ENCODE measurements at places on chromosomes 7 and 10. TPM values are rescaled to one million over a fixed set of nuclear protein-coding genes. Genes with fewer than 3 reads are reported as not detected.

The SEMA3A gene
- total RNA-seq = 60.8 TPM

The SORCS1 gene
- under 0.01 TPM for total RNA-seq

DNA sequence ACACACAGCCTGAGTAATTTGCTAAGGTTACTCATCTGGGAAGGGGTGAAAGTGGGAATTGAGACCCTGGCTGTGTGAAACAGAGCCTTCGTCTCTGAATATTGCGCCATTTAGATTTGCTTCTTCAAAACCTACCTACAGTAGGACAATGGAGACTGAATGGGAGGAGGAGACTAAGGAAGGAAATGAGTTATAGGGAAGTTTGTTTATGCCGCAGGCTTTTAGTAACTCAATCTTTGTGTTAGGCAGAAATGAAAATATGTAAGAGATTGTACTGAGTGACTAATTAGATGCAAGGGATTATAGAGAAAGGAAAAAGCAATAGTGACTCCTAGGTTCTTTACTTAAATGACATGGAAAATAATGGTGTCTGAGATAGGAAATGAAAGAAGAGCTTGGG lies 80.2 kb downstream of the KCND2 start:
- H3K27ac ChIP-seq = no peak overlapping the region
- no peaks in the 10 kb centered on the region for H3K4me1 ChIP-seq
- no peaks in the 10 kb centered on the region for H3K27me3 ChIP-seq
- no peaks in the 10 kb centered on the region for H3K36me3 ChIP-seq
- DNase-seq = no peak
- no peak overlapping the region for H3K4me3 ChIP-seq

DNA sequence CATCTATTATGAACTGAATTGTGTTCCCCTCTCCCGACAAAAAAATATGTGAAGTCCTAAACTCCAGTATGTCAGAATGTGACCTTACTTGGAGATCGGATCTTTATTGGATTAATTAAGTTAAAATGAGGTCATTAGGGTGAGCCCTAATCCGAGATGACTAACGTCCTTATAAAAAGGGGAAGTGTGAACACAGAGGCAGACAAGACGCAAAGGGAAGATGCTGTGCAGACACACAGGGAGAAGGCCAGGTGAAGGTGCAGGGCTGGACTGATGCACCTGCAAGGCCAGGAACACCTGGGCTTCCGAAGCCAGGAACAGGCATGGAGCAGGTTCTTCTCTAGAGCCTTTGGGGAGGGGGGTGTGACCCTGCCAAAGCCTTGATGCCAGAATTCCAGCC lies 187.8 kb downstream of the PARD3 start:
- H3K4me1 ChIP-seq = peaks cover 9% of the 10 kb centered on the region
- no peak overlapping the region for H3K27ac ChIP-seq
- H3K27me3 ChIP-seq = no peaks in the 10 kb centered on the region
- H3K4me3 ChIP-seq = no peak overlapping the region
- no peak for DNase-seq

GRCh38 chr10:110651044-110651958 lies 7.2 kb downstream of the RBM20 start:
- H3K4me1 ChIP-seq = no peaks in the 10 kb centered on the region
- no peak overlapping the region for H3K4me3 ChIP-seq
- DNase-seq = peak; percentile 84
- no peaks in the 10 kb centered on the region for H3K36me3 ChIP-seq

- H3K27ac ChIP-seq = no peak overlapping the region
- H3K4me3 ChIP-seq = no peak overlapping the region
- no peaks in the 10 kb centered on the region for H3K36me3 ChIP-seq
- no peak for DNase-seq
- no peaks in the 10 kb centered on the region for H3K27me3 ChIP-seq
- H3K4me1 ChIP-seq = no peaks in the 10 kb centered on the region
These were observed 183.4 kb downstream of the PTPRN2 start for GRCh38 chr7:158404031-158404761.

DNA sequence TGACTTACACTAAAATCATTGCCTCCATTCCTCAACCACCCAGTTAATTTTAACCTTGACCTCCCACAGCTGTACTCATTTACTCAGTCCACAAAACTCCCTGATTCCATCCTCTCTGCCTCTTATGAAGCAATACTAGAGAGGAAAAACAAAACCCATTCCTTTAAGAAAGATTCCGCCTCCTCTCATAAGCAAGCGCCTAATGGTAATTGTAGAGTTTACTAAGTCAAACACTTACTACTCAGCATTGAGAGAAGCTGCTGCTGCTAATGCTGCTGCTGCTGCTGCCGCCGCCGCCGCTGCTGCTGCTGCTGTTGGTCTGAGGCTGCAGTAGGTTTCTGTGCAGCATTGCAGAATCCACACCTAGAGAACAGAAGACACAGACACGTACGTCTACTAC lies 2.1 kb upstream of the ADD3 start:
- H3K4me1 ChIP-seq = peaks cover 4% of the 10 kb centered on the region
- H3K27me3 ChIP-seq = no peaks in the 10 kb centered on the region
- peak overlapping the region; percentile 89 for H3K27ac ChIP-seq

DNA sequence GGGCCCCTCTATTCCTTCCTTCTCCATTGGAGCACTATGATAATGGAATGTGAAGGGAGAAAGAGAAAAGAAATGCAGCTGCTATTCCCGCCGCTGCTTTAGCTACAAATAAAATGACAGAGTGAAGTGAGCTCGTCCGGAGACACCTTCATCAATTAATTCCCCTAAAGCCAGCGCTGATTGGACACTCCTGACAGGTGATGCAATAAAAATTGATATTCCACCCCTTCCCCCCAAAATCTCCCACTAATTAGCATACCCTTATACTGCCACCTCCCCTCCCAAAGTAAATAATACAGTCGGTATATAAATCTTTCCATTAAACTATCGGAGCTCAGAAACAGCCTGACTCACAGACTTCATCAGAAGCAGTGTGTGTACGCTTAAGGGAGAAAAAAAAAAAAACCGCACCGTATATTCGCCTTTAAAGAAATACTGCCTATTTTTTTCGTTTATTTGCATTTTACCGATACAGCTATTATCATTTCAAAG lies 7.3 kb downstream of the SKIDA1 start:
- H3K27me3 ChIP-seq = no peaks in the 10 kb centered on the region
- no peaks in the 10 kb centered on the region for H3K36me3 ChIP-seq
- H3K4me3 ChIP-seq = peak overlapping the region; percentile 64

DNA sequence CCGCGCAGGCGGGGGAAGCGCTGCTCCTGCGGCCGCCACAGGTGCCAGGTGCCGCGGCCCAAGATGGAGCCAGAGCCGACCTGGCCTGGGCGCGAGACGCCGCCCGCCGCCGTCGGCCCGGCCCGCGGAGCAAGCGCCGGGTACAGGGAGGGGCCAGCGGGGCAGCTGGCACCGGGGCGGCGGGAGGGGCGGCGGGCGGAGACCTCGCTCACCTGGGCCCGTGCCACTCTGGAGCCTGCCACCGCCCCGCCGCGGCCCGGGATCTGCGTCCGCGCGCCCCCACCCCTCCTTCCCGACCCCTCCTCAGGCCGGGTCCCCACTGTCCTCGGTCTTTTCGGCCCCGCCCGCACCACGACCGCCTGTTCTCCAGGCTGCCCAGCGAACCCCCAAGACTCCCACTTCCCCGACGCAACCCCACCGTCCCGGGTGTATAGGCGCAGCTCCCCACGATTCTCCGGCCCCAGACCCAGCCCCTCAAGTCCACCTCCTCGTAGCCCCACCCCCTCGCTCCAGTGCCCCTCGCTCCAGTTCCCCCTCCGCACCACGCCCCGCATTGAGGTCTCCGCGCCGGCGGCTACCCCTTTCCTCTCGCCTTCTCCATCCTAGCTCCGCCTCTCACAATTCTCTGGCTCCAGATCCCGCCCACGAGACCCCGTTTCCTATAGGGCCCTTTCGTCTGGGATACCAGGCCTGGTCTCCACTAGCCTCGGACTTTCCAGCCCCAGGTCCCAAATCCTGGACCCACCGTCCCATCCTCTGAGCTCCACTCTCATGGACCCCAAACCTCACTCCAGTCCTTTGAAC lies at the start of gene GPRIN2:
Gene GPRIN2, minus strand, starts transcription at position 144 of the 804 bp plus-strand sequence. CDS start 5,922 bp downstream, outside the sequence.
- peaks cover 66% of the 10 kb centered on the region for H3K27me3 ChIP-seq
- no peaks in the 10 kb centered on the region for H3K4me1 ChIP-seq
- no peak within 1 kb of the TSS for H3K27ac ChIP-seq

GRCh38 chr7:94483843-94484242 lies 25.8 kb upstream of the CASD1 start:
- H3K36me3 ChIP-seq = no peaks in the 10 kb centered on the region
- no peak for DNase-seq

DNA sequence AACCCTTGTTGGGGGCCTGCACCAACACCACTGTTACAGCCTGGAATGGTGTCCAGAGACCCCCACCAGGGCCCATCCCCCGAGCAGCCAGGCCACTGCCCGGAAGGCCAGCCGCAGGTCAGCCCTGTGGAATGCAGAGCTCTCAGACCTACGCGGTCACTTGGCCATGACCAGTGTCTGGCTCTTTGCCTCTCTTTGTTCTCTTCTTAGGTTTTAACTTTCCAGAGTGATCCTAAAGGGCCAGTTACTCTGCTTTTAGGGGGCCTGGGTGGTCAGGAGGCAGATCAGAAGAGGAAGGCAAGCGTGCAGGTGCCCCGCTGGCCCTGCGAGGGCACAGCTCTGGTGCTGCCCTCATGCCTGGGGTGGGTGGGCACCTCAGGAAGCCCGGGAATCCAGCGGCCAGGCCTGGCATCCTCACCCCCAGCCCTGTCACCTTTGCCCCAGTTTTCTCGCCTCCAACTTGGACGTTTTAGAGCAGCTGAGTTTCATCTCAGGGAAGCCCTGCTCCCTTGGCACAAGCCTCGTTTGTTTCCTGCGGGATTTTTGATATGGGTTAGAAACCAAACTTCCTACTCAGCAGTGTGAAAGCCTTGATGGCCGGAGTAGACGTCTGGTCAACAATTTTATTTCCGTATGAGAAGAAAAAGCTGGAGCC lies 62.5 kb upstream of the CHST15 start:
- H3K27ac ChIP-seq = peak overlapping the region; percentile 43
- no peaks in the 10 kb centered on the region for H3K27me3 ChIP-seq
- H3K36me3 ChIP-seq = no peaks in the 10 kb centered on the region
- H3K4me3 ChIP-seq = no peak overlapping the region
- peaks cover 11% of the 10 kb centered on the region for H3K4me1 ChIP-seq

- H3K4me3 ChIP-seq = no peak overlapping the region
- H3K27me3 ChIP-seq = no peaks in the 10 kb centered on the region
- H3K36me3 ChIP-seq = no peaks in the 10 kb centered on the region
- no peak for DNase-seq
- no peaks in the 10 kb centered on the region for H3K4me1 ChIP-seq
- H3K27ac ChIP-seq = no peak overlapping the region
These were observed 82.0 kb downstream of the RNF133 start for GRCh38 chr7:122616951-122617350.

- H3K27ac ChIP-seq = peak overlapping the region; percentile 73
- no peak overlapping the region for H3K4me3 ChIP-seq
- H3K27me3 ChIP-seq = no peaks in the 10 kb centered on the region
- H3K36me3 ChIP-seq = no peaks in the 10 kb centered on the region
- no peak for DNase-seq
These were observed 75.1 kb upstream of the PRKG1 start for GRCh38 chr10:50999163-50999562.
